ENCODE measurements at places on chromosomes 3 and 15. TPM values are rescaled to one million over a fixed set of nuclear protein-coding genes. Genes with fewer than 3 reads are reported as not detected.

- DNase-seq: peak; percentile 66
Observed at GRCh38 chr3:64441861-64442260, 216.6 kb upstream of the PRICKLE2 start.

The UCN2 gene
- total RNA-seq: 0.58 TPM

DNA sequence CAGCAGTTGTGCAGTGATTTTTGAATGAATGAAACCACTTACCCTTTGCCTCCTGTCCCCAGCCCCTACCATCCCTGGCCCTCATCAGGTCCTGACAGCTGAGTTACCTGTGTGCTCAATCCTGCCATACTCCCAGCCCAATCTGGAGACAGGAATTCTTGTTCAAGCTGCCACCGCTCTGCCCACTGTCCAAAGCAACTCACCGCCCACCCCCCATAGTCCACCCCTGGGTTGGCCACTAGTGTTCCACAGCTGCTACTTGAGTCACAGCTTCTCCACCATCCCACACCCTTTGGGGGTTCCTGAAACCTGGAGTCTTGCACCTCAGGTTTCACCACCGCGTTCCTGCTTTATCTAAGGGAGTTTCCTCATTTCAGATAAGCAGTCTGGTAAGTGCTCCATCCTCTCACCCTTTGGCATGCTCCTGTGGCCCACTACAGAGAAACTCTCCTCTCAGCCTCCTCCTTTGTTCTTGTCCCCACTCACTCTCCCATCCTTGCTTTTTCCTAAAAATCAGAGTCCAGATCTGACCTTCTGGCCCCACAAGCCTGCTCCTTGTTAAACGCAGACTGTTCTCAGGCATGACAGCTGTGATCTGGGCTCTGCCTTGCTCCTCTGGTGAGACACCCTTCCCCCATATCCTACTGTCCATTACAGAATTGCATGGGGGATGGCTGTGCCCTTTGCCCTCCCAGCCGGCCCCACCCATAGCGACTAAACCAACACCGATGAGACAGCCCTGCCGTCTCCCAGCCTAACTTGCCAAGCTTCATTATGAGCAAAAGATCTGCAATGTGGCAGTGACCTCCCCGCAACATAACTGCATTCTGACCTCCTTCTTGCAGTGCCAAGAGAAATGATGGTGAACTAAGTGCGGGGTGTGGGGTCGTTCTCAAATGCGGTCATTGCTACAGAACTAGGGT, 50.0 kb downstream of the CYP19A1 start:
- DNase-seq: no peak

- DNase-seq: no peak
Observed at GRCh38 chr3:194014756-194015155, 121.2 kb upstream of the HES1 start.

The DPPA4 gene
- total RNA-seq: not detected

DNA sequence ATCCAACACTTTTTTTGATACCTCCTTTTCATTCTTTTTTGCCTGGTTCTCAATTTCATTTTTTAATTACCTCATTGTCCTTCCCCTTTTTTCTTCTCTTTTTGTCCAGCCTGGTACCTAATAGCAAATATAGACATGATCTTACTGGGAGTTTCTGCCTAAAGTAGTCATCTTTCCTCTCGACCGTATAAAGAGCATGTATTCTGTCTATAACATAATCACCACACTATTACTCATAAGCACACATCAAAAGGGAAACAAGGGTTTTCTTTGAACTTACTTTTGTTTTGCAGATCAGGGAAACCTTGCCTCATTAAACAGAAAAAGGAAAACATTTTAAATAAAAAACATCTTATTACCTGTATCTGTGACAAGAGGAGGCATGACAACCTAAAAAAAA, 33.0 kb downstream of the FAM98B start:
- no peak for DNase-seq

- no peak for DNase-seq
Observed at GRCh38 chr3:160948273-160948672, 156.9 kb downstream of the B3GALNT1 start.

DNA sequence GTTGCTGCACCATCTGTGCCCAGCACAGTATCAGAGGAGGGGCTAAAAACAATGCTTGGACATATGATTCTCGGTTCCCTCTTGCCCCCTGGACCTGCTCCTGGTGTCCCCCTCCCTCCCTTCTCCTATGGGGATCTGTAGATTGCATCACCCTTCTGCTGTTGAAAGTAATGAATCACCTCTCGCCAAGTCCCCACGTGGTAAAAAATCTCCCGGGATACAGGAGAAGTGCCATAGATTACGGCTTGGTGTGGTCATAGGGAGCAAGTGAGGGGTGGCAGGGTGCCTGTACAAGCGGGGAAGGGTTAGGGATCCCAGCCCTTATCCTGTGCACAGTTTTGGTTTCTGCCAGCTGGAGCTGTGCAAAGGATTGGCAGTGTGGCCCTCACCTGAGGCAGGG, 37.7 kb downstream of the AMOTL2 start:
- no peak for DNase-seq

GRCh38 chr15:31389576-31389975, 62.9 kb downstream of the KLF13 start:
- DNase-seq: no peak

The GPR27 gene
- 2.6 TPM for total RNA-seq

The PAQR5 gene
- 10.3 TPM for total RNA-seq

The TGM5 gene
- total RNA-seq: not detected

GRCh38 chr15:52278135-52278534, 17.5 kb downstream of the MYO5C start:
- DNase-seq: no peak

- no peak for DNase-seq
Observed at GRCh38 chr15:91921843-91922198, 68.3 kb downstream of the SLCO3A1 start.

DNA sequence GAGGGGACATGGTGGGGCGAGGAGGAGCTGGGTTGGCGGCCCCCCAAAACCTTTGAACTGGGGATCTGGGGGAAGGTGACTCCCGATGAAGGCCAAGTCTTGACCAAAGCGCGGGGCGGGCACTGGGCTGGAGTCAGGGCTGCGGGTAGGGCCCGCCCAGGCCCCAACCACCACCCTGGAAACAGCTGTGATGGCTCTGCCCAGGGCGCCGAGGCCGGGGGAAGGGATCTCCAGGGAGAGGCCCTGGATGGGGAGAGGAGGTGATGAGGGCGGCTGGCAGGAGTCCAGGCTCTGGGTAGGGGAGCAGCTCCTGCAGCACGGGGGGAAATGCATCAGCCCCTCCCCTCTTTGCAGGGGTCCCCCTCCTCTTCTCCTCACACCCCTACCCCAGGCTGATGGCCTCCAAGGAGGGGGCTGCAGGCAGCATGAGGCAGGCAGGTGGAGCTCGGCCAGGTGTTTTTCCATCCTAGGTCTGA, 5.9 kb upstream of the C15orf39 start:
- DNase-seq: no peak

GRCh38 chr15:59941612-59942011, 62.5 kb upstream of the FOXB1 start:
- DNase-seq: no peak

DNA sequence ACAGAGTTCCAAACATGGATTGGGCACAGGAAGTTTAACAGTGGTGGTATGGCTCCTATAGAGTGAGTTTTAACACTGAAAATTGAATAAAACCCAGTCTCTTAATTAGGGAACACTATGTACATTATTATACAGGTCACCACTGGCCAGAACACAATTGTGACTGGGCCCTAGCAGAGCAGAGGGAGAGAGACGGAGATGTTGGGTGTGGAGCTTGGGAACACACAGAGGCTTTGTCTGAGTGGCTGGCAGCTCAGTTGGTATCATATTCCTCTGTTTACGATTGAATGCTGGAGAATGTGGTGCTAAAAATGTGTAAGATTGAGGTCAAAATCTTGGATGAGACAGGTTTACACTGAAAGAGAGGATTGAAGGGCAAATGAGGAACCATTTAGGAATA, 6.8 kb upstream of the MOBP start:
- DNase-seq: no peak

The INSYN1 gene
- total RNA-seq: 9.3 TPM

The ELL3 gene
- total RNA-seq: 71.8 TPM

The SERPINI2 gene
- total RNA-seq: not detected

DNA sequence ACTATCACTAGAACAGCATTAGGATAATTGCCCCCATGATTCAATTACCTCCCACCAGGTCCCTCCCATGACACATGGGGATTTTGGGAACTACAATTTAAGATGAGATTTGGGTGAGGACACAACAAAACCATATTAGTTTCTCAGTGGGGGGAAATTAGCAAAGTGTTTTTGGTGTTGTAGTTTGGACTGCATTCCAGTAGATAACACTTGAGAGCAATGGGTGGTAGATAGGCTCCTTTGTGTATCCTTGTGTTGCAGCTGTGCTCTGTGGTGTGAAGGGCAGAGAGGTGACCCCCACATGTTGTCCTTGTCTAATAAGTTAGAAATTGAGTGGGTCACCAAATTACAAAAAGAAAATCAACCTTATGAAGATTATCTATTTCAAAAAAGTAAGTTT, 223.8 kb downstream of the SATB1 start:
- no peak for DNase-seq

- no peak for DNase-seq
Observed at GRCh38 chr3:45109771-45110508, 36.2 kb downstream of the CDCP1 start.

DNA sequence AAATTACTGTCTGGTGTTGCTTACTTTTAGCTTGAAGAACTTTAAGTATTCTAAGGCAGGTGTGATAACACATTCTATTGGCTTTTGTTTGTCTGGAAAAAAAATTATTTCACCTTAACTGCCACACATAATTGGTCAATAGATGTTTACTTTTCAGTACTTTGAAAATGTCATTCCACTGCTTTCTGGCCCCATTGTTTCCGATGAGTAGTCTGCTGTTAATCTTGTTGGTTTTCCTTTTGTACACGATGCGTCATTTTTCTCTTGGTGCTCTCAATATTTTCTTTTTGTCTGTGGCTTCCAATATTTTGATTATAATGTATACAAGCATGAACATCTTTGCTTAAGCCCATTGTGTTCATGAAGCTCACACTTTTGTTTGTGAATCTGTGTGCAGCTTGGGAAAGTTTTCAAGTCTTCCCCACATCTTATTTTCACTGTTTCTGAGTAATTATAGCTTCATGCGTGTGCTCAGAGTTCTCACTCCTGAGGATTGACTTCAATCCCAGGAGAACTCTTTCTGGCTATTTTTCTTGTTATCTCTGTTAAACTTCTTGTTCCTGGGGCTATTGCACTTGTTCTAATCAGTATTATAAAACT, 664.7 kb downstream of the IGSF11 start:
- no peak for DNase-seq

DNA sequence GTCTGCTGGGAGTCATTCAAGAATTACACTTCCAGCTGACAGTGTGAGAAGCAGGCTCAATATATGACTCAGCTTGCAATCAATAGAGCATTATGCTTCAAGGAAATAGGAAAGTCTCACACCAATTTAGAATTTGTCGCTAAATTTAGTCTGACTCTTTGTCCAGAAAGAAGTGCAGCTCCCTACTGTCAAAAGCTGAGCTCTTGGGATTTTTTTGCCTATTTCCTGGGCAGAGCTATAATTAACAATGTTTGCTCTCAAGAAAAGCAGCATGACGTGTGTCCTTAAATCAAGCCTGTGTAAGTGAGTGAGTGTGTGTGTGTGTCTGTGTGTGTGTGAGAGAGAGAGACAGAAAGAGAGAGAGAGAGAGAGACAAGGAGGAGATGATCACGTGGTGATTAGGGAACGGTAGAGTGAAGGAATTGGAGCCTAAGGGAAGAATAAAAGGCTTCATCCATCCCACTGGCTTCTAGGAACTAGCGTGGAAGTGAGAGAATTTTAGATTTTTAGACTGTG, 16.4 kb upstream of the SLC35G2 start:
- no peak for DNase-seq

- peak; percentile 48 for DNase-seq
Observed at GRCh38 chr3:177513815-177514610, 316.7 kb upstream of the TBL1XR1 start.

DNA sequence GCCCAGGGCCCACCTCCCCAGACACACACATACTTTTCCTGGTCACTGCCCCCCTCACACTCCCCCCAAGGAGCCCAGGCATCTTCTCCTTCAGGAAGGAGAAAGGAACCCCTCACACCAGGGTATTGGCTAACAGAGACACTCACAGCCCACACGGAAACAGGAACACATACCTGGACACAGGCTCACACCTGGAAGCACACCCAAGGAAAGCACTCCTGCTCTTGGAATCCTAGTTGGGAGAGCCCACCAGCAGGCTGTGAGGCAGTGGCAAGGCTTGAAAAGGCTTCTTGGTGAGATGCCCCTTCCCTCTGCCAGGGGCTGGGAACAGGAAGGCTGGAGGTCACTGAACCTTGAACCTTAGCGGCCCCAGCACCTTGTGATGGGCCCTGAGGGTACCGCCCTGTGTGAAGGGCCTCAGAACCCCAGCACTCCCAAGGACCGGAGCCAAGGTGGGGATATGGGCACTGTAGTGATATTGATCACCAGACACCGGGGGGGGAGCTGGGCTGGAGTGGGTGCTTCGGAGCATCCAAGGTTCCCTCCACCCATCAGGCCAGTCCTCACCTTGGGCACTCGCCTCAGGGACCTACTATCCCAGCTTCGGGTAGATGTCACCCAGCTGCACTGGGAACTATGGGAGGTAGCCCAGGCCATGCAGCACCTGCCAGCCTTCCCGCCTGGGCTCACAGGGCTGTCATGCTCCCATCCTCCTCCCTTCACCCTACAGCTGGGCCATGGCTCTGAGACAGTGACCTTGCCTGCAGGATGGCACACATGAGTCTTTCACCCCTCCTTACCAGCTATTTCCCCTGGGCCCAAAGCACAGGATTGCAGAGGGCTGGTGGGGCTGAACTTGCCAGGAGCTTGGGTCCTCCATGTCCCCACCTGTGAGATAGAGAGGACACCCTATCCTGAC, 16.4 kb downstream of the MYL3 start:
- DNase-seq: no peak

The WDR72 gene
- total RNA-seq: not detected

- no peak for DNase-seq
Observed at GRCh38 chr15:80722811-80723210, 27.7 kb downstream of the ABHD17C start.

The IL17RD gene
- total RNA-seq: 7.9 TPM

DNA sequence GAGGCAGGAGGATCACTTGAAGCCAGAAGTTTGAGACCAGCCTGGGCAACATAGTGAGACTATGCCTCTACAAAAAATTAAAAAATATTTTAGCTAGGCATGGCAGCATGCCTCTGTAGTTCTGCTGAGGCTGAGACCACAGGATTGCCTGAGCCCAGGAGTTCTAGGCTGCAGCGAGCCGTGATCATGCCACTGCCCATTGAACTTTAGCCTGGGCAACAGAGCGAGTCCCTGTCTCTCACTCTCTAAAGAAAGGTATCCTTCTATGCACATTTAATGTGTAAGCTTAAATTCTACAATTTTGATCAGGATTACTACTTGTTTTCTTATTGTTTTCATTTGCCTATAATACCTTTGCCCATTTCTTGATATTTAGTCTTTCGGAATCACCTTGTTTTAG, 26.8 kb downstream of the GALK2 start:
- DNase-seq: no peak

The SERPINI1 gene
- total RNA-seq: not detected

The LDHAL6B gene
- total RNA-seq: not detected

GRCh38 chr15:84929795-84930603, 45.5 kb downstream of the SLC28A1 start:
- DNase-seq: peak; percentile 86

The ACKR2 gene
- total RNA-seq: 0.72 TPM
